Motor neuron (in vitro differentiated cells): ENCODE measurements at places on chromosomes 12 and 14. TPM values are rescaled to one million over a fixed set of nuclear protein-coding genes. Genes with fewer than 3 reads are reported as not detected.
A peak's percentile ranks its signal among the peaks of the same experiment; 100 is the strongest.

DNA sequence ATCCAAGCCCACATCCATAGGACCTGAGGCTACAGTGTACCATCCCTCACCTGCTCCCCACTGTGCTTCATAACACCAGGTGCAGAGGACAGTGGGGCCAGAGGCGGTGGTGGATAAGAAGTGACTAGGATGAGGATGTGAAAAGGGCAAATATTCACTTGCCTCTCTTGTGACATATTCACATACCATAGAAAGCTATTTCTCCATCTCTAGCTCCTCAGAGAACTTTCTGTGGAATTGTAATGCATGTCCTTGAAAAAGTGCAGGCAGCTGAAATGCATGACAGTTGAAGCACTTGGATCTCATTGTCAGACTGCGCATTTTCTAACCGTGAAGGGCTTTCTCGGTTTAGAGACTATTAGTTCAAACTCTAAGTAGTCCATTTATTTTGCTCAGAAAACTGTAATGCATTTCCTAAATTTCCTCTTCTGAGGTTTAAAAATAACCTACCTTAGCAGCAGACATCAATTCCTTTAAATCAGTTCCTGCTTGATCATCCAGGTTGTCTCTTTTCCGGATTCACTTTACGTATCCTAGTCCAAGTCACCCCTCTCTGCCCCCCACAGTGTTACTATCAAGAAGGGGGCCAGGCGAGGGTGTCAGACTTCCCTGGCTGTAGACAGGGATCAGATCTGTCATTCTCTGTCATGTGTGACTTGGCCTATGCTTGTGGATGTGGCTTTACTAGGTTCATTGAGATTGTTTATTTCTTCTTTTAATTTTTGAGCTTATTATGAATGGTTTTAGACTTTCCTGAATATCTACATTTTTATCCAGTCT, 984.0 kb upstream of the TMEM132C start:
- ATAC-seq = no peak

OAS1 gene
- 41.1 and 76.7 TPM in 2 replicates for total RNA-seq

IRAK3 gene
- 39.2 and 53.7 TPM in 2 replicates for total RNA-seq

GRCh38 chr12:47223848-47224213, 144.1 kb upstream of the AMIGO2 start:
- no peak for ATAC-seq

COL2A1 gene
- total RNA-seq = 1.1 and 1.5 TPM in 2 replicates

GRCh38 chr14:88326352-88327103, 3.5 kb upstream of the KCNK10 start:
- ATAC-seq = peak; percentile 12

CLEC1A gene
- total RNA-seq = 1.2 and 2.2 TPM in 2 replicates

DNA sequence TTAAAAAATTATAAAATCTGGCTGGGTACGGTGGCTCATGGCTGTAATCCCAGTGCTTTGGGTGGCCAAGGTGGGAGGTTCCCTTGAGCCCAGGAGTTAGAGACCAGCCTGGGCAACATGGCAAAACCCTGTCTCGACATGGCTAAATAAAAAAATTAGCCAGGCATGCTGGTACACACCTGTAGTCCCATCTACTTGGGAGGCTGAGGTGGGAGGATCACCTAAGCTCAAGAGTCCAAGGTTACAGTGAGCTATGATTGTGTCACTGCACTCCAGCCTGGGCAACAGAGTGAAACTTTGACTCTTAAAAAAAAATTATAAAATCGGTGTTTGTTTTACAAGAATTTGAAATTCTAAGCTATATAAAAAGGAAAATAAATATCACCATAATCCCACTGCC, 141.8 kb downstream of the SLC38A6 start:
- no peak for ATAC-seq

DNA sequence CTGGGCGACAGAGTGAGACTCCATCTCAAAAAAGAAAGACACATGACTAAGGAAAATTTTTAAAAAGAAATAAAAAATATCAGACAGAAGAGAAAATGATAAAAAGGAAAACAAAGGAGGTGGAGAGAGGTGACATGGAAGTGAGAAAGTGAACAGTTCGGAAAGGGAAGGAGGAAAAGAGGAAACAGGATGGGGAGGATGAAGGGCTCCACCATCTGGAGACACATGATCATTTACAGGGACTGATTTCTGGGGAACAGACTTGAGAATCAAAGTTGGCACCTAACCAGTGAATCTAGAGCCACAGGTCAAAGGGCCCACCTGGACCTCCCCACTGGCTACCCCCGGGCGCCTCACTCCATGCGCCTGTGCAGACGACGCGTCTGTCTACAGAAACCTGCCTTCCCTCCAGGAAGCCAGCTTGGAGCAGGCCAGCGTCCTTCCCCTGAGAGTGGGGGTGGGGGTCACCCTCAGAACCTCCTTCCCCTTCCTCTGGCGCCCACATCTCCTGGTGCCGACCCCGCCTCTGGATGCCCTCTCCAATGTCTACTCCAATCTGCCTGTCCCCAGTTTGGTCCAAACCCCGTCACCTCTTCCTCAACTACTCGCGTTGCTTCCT, 60.5 kb downstream of the AMN start:
- ATAC-seq = no peak

TC2N gene
- total RNA-seq = 2.7 and 7.8 TPM in 2 replicates

DNA sequence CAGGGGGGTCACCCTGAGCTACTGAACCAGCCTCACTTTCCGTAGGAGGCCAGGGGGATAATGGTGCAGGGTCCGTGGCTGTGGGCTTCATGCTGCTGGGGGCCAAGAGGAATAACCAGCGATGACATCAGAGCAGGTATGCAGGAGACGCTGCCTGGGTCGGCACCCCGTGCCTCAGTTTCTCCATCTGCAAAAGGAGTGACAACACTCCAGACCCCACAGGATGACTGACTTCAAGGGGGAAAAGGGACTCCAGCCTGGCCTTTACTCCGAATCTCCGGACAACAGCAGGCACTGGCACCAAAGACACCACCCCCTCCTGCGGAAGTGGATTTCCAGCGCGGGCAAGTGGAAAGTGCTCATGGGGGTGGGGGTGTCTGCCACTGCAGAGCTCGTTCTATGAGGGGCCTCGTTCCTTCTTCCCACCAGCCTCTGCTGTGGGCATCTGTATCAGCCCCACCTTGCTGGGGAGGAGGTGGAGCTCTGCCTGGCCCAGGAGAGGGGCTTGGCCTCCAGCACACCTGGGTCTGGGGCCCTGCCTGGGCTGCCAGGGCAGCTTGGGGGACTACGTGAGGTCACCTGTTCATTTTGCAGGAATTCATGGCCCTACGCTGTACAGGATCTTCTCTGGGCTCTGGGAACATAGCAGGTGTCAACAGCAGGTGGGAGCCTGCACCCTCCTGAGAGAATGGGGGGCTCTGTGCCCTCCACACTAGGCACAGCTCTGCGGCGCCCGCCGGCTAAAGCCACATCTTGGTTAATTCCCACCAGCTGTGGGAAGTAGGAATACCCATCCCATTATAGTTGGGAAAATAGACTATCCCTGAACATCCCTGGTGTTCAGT, 216.6 kb upstream of the C14orf180 start:
- no peak for ATAC-seq

P2RX2 gene
- total RNA-seq = 0.13 and 0.23 TPM in 2 replicates

DNA sequence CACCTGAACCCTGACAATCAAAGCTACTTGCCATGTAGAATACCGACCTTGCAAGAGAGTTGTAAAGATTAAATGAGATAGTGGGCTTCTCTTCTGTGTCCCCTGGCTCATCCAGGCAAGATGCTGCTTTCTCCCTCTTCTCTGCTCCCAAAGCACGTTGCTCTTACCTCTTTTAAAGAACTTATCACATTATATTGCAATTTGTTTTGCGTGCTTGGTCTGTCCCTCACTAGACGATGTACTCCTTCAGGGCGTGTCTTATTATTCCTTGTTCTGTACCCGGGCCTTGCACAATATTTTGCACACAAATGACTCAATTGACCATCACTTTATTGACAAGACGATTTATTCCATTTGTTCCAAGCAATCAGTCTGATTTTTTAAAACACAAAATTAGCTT, 3.3 kb downstream of the DCN start:
- peak; percentile 6 for ATAC-seq

CCDC92 gene
- 16.1 and 20.7 TPM in 2 replicates for total RNA-seq

UNG gene
- 68.6 and 70.6 TPM in 2 replicates for total RNA-seq

- no peak for ATAC-seq
Observed at GRCh38 chr12:64006211-64006825, 161.8 kb downstream of the SRGAP1 start.

PTPN11 gene
- 29.2 and 30.4 TPM in 2 replicates for total RNA-seq

FIGNL2 gene
- 0.59 and 0.71 TPM in 2 replicates for total RNA-seq

- no peak for ATAC-seq
Observed at GRCh38 chr12:46573347-46573658, 200.7 kb upstream of the SLC38A2 start.

PRORP gene
- 38.9 and 40.0 TPM in 2 replicates for total RNA-seq

RPS29 gene
- total RNA-seq = 4,015 and 4,058 TPM in 2 replicates

KRT79 gene
- total RNA-seq = not detected in 2 replicates

GRCh38 chr14:64998455-64998931, 11.8 kb downstream of the FNTB start:
- no peak for ATAC-seq

FAM186B gene
- total RNA-seq = 0.78 and 1.1 TPM in 2 replicates

GRCh38 chr12:89650239-89650638, 58.4 kb downstream of the ATP2B1 start:
- no peak for ATAC-seq

LMNTD1 gene
- 0.25 TPM in 1 of 2 replicates, not detected in the other for total RNA-seq

GRCh38 chr14:89516173-89516572, 99.1 kb upstream of the FOXN3 start:
- no peak for ATAC-seq

GRCh38 chr12:68432622-68433021, 100.5 kb upstream of the MDM1 start:
- ATAC-seq = no peak

COX8C gene
- not detected in 2 replicates for total RNA-seq

DNA sequence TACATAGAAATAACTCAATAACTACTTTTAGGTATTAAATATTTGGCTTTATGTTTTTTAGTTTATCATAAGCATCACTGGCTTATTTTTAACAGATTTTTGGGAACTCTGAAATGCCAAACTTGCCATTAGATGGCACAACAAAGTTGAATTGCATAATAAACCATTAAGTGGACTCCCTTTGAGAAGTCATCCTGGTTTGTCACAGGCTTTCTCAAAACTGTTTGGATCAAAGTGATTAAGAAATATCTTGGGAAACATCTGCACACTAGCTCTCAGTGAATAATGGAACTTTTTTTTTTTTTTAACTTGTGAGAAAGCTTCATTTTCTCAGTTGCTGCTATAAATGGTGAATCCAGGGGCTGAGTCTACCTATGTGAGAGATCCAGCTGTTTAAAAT, 4.3 kb downstream of the SLC16A7 start:
- ATAC-seq = no peak

ZFHX2 gene
- 4.3 and 7.9 TPM in 2 replicates for total RNA-seq

DNA sequence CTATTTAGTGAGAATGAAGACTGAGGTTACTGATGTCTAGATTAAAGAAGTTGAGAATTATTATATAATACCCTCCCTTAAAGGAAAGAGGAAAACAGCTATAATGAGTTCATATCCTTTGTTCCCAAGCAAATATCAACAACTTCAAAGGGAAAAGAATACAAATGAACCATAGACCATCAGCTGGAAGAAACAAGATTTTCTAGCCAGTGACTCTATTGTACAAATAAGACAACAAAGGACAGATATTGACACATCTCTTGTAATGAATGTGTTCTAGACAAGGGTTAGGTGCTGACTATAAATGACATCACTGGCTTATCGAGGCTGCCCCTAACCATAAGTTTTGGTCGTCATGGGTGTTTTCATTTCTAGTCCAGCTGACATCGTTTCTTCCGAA, 48.2 kb downstream of the SLC38A4 start:
- no peak for ATAC-seq

TDRD9 gene
- 0.78 TPM in 1 of 2 replicates, not detected in the other for total RNA-seq

GRCh38 chr12:109544955-109545531, 28.3 kb downstream of the MMAB start:
- peak; percentile 23 for ATAC-seq

GPR68 gene
- 1.5 and 1.6 TPM in 2 replicates for total RNA-seq

ADAMTS20 gene
- 3.3 and 4.8 TPM in 2 replicates for total RNA-seq

- no peak for ATAC-seq
Observed at GRCh38 chr12:25366122-25366521, 115.4 kb upstream of the KRAS start.

- peak; percentile 33 for ATAC-seq
Observed at GRCh38 chr14:57889245-57889644, 23.4 kb upstream of the SLC35F4 start.

CCNB1IP1 gene
- 49.7 and 51.2 TPM in 2 replicates for total RNA-seq

GRCh38 chr12:29694002-29694401, 89.7 kb downstream of the TMTC1 start:
- no peak for ATAC-seq

DNA sequence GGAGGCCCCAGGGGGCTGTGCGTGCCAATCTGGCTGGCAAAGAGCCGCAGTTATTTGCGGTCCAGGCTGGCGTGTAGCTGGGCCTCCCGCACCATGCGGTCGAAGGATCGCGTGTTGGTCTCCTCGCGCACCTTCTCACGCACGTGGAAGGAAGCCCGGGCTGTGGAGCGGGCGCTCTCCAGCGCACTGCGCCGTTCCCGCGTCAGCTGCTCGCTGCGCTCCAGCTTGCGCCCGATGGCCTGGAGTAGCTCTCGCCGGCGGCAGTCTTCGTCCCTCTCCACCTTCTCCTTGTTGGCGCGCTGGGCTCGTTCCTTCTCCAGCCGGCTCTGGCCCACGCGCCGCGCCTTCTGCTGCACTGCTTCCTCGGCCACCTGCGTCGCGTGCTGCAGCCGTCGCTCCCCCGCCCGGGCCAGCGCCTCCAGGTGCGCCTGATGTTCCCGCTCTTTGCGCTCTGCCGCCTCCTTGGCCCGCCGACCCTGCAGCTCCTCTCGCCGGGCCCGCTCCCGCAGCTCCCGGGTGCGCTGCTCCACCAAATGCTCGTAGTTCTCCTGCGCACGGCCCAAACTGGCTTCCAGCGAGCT, 3.1 kb downstream of the CCDC177 start:
- no peak for ATAC-seq

DNA sequence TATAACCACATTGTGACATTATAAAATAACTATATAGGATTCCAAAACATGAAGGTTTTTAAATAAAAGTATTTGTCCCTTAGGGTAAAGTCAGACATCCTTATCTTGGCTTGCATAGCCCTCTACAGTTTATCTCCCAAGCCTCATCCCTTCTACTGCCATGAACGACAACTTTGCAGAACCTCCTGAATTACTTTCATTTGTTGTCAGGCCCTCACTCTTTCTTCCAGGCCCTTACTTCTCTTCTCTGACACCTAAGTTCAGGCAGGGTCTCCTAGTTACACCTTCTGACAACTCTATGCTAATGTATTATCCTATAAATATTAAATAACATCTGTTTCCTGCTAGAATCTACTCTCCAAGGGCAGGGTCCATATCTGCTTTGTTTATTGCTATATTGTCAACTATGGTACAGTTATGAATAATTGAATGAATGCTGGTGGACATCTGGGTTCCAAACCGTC, 115.7 kb upstream of the MDM1 start:
- ATAC-seq = no peak

- ATAC-seq = no peak
Observed at GRCh38 chr12:88458327-88458726, 121.9 kb downstream of the KITLG start.

DNA sequence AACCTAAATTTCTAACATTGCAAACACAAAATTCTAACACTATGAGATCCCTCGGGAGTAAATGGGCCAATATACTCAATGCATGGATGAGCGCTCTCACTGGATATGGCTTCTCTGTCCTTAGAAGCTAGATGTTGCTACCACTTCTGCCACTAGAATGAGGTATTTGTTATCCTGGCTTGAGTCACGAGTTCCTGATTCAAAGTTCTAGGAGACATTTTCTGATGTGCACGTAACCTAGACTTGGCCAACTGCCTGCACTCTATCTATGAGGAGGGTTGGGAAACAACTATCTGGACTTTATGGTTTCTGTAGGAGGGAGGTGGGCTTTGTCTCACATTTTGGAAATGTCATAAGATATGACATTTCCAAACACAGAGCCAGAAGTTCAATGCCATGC, 37.6 kb downstream of the FERMT2 start:
- ATAC-seq = no peak

NR4A1 gene
- total RNA-seq = 3.4 and 3.5 TPM in 2 replicates

GRCh38 chr12:10617863-10618262, 4.5 kb upstream of the MAGOHB start:
- no peak for ATAC-seq
